ENCODE measurements at places on chromosomes 2 and 18.
A peak's percentile ranks its signal among the peaks of the same experiment; 100 is the strongest.

- DNase-seq, result no peak
These were observed 64.9 kb upstream of the TTC27 start for GRCh38 chr2:32562906-32563305.

GRCh38 chr2:185835974-185836373 lies 97.4 kb downstream of the FSIP2 start:
- DNase-seq, result no peak

DNA sequence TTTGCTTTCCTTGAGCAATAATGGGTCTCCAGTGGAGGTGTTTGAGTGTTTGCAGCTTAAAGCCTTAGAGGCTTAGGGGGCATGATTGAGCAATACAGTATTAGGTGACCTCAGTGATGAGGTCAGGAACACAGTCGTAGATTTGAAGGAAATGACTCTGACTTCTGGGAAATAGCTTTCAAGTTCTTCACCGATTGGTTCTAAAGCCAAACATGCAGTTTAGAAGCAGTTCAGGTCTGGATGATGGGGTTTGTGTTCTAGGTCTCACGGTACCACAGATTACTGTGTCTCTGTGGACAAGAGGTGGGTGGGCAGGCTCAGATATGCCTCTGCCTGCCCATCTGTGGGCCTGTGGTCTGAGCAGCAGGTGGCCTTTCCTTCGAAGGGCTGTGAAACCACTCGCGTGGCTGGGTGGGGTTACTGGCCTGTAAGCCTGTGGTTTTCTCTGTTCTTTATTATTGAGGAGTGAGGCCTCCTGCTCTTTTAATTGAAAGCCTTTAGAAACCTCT lies 7.8 kb downstream of the MTHFD2 start:
- no peak for DNase-seq

DNA sequence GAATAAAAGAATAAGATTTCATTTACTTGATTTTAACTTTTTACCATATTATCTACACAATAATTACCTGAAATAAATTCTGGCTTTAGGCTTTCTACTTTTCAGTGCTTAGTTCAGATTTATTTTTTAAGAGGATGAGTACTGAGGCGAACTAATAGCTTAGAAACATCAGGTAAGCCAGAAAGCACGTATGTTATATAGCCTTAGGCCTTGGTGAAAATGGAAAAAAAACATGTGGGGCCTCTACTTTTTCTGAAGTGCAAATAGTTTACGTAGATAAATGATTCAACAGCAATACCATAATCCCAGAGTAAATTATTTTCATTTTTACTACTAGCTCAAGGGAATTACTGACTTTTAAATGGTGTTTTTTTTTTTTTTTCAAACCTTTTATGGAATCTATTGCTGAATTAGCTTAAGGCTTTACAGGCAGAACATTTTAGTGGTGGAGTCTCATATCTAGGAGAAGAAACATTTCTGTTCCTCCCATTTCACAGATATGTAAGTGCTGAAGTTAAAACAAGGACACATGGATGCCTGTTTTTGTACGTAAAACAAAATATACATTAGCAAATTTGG lies 6.2 kb downstream of the CPS1 start:
- no peak for DNase-seq

GRCh38 chr2:609881-610280 lies 67.3 kb downstream of the TMEM18 start:
- no peak for DNase-seq

DNA sequence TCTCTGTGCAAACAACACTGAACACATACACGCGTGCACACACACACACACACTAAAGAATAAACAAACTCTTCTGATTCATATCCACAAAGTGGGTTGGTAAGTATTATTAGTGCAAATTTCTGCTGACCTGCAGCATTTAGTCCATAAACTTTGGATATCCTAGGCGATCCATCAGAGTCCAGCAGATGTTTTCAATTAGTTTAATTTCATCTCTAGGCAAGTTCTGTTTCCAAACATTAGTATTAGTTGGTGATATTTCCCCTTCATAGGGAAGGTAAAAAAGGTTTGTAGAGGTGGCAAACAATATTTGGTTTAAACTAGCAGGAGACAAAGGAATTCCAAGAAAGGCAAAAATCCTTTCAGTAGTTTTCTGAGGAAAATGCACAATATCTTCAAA lies 5.7 kb downstream of the DSEL start:
- DNase-seq, result no peak

DNA sequence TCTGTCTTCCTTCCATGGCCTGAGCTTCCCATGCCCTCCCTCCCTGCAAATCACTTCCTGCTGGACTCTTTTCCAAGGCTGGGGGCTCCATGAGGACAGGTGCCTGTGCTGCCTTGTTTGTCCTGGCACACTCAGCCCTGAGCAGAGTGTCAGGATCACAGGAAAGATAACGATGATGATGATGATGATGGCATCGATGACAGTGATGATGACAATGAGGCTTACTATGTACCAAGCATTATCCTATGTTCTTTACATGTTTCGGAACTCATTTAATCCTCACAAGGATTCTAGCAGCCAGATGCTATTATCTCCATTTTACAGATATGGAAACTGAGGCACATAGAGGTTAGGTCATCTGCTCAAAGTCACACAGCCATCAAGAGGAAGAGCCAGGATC lies 170.0 kb downstream of the CTIF start:
- no peak for DNase-seq

GRCh38 chr18:49875783-49876182 lies 62.5 kb upstream of the ACAA2 start:
- DNase-seq, result no peak

- peak; percentile 87 for DNase-seq
These were observed 104.4 kb upstream of the STK17B start for GRCh38 chr2:196275646-196276352.

- DNase-seq, result no peak
These were observed 332.6 kb upstream of the ACVR2A start for GRCh38 chr2:147512206-147512605.

DNA sequence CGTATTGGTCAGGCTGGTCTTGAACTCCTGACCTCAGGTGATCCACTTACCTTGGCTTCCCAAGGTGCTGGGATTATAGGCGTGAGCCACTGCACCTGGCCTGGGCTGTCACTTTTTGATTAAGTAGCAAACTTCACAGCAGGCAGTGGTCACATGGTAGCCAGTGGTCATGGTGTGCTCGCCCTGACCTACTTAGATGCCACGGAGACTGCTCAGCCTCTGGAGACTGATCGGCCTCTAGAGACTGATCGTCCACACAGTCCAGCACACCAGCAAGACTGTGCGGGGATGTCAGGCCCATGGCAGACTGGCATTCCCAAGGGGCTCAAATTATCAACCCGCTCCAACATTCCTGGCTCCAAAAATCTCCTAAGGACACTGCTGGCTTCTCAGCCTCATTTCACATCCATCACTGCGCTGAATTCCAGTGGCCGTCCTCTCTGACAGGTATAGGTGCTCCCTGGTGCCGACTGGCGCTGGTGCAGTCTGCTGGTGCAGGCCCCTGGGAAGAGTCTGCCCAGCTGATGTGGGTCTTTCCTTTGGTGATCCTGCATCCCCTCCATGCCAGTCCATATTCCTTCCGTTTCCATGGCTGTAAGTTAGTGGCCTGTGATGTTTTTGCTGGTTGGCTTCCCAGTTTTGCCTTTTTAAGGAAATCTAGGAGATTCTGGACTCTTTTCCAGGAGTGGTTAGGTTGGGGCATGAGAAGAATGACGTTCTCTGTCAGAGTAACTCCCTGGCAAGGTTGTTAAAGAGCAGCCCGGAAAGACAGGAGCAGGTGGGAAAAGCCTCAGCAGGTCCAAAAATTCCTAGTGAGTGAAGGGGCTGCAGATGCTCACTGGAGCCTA lies 374.5 kb upstream of the HS6ST1 start:
- DNase-seq, result no peak

DNA sequence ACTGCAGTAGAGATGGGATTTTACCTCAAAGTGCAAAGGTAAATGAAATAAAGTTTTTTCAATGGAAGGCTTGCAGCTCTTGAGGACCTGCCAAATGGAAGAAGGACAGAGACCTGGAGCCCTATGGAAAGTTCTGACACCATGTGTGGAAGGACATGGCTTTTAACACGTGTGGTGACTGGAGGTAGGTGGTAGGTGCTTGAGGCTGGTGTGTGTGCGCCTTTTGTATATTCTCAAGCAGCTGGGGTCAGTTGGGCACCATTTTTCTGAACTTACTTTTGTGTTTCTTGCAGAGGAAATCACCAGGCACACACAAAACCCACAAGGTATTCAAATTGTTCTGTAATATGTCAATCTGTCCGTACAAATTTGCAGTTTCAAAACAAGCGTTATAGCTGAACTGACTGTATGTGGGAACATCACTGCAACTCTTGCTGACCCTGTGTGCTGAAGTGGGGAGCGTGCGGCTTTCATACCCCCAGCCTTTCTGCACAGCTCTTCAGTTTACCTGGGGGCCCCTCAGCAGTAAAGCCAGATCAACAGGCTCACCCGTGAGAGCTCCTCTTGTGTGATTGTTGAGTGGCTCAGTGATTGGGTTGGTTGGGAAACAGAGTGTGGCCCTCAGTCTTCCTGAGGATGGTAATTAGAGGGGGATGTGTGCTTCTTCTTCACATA lies 363 bp downstream of the GREB1 start:
- no peak for DNase-seq

DNA sequence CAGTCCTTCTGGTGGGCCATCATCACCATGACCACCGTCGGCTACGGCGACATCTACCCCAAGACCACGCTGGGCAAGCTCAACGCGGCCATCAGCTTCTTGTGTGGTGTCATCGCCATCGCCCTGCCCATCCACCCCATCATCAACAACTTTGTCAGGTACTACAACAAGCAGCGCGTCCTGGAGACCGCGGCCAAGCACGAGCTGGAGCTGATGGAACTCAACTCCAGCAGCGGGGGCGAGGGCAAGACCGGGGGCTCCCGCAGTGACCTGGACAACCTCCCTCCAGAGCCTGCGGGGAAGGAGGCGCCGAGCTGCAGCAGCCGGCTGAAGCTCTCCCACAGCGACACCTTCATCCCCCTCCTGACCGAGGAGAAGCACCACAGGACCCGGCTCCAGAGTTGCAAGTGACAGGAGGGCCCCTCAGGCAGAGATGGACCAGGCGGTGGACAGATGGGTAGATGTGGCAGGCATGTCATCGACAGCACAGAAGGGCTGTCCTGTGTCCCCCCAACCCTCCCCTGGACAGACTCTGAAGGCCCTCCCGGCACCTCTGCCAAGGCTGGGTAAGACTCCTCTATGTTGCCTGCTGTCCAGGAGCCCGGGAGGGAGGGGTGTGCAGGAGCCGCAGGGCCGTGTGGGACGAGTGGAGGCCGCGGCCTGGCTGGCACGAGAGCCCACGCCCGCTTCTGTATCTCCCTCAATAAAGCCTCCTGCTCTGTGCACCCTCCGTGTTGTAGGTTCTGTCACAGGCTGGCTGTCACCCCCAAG lies 2.0 kb downstream of the KCNF1 start:
- no peak for DNase-seq
